NCI-H524 (cell line): ENCODE measurements at places on chromosomes 5 and 9.

DNA sequence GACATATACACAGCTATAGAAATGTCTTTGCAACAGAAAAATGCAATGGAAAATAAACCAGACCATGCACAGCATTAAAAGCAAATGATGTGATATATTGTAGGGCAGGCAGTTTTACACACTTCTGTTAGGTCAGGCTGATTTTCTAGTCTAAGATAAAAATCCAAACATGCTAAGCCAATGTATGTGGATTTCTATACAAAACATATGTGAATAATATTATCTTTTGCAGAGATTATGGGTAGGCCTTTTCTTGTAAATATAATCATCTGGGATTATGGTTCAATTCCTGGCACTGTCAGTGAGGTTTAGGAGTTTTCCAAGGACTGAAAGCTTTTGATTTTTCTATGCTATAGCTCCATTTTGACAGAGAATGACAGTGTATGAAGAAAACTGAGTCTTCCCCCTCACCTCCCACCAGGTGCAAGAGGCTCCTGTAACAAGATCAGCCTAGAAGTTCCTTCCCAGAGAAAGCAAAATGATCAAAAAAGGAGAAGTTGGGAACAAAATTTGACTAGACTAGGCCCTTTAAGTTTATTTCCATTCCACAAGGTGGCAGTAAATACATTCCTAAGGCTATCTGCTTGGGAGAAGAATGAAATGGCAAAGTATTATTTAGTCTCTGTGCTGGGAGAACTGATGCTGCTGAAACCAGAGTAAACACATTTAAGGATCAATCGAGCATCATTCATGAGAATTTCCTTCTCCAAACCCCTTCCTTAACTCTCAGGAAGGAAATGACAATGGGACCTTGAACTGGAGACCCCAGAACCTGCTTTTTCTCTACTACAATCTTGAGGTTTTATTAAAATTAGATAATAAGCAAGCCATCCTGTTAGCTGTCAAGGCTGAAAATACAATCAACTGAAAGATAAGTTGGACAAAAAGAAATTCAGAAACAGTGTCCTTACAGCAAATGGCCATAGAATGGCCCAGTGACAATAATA, 133.0 kb upstream of the TUT7 start:
- DNase-seq, result no peak

- no peak for DNase-seq
Measured at GRCh38 chr5:60527072-60527471, 172.9 kb downstream of the DEPDC1B start.

DNA sequence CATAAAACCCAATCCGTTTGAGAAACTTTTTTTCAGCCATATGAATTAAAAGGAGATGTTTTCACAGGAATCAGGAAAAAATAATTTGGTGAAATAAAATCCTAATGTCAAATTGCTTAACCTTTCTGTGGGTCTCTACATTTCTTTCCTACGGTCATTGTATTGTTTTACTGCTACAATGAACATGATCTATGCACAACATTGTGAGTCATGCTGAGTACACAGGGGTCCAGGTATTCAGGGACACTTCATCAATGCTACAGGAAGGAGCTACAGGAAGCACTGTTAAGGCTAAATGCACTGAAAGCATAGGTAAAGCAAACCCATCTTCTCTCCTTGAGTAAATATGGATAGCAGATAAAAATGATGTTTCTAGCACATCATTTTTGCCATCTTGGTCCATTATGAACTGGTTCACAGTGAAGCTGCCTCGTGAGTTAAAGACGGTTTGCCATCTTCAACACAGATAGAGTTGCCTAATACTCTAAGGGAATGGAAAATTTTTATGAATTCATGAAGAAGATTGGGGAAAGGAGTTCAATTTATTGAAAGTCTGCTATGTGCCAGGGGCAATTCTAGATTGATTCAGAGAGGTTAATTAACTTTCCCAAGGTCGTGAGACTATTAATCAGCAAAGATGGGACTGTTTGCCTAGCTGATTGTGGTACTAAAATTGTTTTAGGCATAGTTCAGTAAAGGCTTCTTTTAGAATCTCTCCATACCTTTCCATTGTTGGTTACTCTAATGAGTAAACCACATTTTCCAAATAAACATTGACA, 85.5 kb downstream of the DIRAS2 start:
- no peak for DNase-seq

- no peak for DNase-seq
Measured at GRCh38 chr9:36007316-36007708, 29.4 kb upstream of the RECK start.

DNA sequence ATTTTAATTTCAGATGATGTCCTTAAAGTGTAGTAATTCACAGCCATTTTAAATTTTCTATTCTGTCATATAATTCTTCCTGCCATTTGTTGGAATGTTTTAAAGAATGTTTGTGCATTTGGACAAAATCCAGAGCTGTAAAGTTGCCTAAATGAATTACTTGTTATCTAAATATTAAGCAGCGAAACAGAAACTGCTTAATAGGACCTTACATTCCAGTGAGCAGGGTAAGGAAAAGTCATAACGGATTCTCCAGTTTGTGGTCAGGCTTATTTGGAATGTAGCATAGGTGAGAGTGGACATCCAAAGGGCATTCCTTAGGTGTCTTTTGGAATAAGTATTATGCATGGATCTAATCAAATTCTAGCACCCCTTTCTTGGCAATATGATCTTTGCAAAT, 410.4 kb upstream of the PTPRD start:
- DNase-seq, result no peak

DNA sequence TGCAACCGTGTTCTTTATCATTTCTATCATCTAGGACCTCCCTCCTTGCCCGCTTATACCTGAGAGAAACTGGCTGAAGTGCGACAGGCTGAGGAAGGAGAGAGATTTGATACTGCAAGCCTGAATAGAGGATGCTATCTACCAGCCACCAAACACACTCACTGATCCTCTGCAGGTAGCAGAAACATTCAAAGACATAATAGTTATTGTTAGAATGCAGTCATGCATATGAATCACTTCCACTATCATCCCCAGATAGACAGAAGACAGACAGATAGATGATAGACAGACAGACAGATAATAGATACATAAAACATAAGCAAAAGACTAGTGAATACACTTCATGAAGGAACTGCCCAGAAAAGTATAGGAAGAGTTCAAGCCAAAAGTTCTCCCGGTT, 32.9 kb downstream of the FAM81B start:
- no peak for DNase-seq

GRCh38 chr5:137287569-137287968, 211.6 kb downstream of the SPOCK1 start:
- no peak for DNase-seq

GRCh38 chr9:10265153-10265631, 347.6 kb downstream of the PTPRD start:
- DNase-seq, result no peak

DNA sequence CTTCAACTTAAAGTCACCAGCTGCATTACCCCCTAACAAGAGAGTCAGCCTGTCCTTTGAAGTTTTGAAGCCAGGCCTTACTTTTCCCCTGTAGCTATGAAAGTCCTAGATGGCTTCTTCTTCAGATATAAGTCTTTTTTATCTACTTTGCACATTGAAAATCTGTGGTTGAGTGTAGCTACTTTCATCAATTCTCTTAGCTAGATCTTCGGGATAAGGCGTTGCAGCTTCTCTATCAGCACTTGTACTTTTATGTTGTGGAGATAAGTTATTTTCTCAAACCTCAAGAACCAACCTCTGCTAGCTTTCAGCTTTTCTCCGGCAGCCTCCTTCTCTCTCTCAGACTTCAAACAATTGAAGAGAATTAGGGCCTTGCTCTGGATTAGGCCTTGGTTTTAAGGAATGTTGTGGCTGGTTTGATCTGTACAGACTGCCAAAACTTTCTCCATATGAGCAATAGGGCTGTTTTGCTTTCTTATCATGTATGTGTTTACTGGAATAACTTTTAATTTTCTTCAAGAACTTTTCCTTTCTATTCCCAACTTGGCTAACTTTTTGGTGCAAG, 21.6 kb downstream of the CATSPER3 start:
- no peak for DNase-seq

DNA sequence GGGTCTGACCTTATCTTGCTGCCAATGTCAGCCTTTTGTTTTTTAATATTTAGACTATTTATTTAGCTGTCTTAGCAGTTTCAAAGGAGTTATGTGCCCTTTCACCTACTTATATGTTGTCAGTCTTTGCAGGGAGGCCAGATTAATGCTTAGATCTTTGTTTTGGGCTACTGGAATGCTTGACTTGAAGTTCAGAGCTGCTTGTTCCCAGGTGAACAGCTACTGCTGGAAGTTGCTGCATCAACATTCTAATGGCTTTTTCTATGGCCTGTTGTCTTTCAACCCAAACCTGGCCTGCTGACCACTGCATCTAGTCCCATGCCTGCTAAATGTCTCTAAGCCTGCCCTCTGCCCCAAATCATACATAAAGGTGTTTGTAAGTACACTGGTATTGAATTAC, 3.0 kb downstream of the SLC22A5 start:
- DNase-seq, result no peak

DNA sequence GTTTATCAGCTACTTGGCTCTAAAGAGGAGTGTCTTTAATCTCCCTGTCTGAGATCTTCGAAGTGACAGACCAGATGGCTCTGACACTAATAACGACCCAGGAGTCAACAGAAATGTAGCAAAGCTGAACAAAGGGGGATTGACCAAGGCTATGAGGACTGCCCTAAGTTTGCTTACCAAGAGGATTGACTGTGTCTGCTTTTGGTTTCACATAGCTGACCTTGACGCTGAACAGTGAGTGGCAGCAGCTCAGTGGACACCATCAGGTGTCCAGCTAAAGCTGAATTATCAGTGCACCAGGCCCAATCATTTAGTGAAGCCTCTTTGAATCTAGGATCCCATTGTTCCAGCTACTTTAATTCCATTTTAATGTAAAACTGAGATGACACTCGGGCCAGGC, 262.6 kb downstream of the COX7C start:
- DNase-seq, result peak; percentile 20

- DNase-seq, result no peak
Measured at GRCh38 chr9:79489261-79490000, 82.3 kb upstream of the TLE4 start.

- DNase-seq, result no peak
Measured at GRCh38 chr9:36029765-36030528, 6.8 kb upstream of the RECK start.

GRCh38 chr9:72622186-72622585, 100.8 kb downstream of the TMC1 start:
- DNase-seq, result no peak

DNA sequence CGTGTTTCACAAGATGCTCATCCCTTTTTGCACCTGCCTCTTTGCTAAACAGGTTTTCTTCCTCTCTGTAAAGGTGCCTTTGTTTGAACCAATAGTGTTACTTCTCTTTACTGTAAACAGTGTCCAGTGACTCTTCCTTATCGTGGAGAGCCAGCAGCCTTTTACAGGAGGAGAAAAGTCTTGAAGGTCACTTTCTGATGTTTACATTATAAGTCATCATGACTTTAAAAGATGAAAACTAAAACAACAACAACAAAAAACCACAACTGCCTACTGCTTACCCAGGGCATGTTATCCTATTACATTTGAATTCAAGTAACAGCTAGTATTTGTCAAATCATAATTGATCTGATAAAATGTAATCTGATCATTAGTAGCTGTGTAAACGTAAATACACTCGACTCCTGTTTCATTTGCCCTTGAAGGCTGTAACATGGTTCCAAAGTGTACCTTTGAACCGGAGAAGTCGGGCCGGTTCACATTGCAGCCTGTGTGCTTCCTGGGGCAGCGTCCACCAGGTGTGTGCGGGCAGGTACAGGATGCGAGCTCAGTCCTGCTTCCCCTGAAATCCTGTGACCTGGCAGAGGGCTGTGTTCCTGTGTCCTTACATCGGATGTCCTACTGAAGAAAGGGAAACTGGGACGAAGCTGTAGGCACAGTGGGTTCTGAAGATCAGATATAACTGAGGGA, 118.1 kb downstream of the C9orf152 start:
- no peak for DNase-seq

- no peak for DNase-seq
Measured at GRCh38 chr9:137502008-137502911, 43.1 kb upstream of the NSMF start.

GRCh38 chr5:103849934-103850333, 287.3 kb upstream of the NUDT12 start:
- DNase-seq, result no peak

- no peak for DNase-seq
Measured at GRCh38 chr5:35117967-35118366, 70.2 kb upstream of the AGXT2 start.

GRCh38 chr9:136675477-136676296, 11.6 kb downstream of the AGPAT2 start:
- DNase-seq, result no peak

DNA sequence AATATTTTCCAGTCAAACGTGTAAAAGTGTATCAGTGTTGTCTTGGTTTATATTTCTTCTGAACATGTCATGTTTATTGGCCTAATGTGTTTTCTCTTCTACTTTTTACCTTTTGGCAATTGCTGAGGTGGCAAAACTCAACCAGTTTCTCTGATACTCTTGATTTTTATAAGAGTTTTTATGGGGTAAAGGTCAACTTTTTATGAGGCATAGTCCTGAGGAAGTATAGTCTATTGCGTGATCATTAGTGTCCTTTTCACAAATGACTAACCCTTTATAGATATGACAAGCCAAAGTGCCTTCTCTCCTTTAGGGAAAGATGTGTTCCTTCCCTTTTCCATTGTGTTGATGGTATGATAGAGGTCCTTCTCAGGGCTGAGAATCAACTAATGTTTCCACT, 32.9 kb downstream of the OCLN start:
- no peak for DNase-seq

- DNase-seq, result no peak
Measured at GRCh38 chr5:59525311-59525710, 368.2 kb downstream of the PDE4D start.

DNA sequence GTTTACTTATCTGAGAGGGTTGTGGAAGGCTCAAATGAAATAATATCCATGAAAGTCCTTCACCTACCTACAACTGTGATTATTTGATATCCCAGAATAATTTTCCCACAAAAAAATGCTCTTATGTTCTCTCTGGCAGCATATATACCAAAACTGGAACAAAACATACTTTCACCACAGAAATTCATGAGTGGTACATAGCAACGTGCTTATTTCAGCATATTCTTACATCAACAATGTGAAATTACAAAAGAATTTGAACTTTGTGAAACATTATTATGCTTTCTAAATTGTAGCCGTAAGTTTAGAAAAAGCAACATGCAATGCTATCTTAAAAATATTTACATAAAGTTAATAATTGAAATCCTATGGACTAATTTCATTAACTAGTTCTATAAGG, 137.1 kb downstream of the GABRB2 start:
- no peak for DNase-seq

DNA sequence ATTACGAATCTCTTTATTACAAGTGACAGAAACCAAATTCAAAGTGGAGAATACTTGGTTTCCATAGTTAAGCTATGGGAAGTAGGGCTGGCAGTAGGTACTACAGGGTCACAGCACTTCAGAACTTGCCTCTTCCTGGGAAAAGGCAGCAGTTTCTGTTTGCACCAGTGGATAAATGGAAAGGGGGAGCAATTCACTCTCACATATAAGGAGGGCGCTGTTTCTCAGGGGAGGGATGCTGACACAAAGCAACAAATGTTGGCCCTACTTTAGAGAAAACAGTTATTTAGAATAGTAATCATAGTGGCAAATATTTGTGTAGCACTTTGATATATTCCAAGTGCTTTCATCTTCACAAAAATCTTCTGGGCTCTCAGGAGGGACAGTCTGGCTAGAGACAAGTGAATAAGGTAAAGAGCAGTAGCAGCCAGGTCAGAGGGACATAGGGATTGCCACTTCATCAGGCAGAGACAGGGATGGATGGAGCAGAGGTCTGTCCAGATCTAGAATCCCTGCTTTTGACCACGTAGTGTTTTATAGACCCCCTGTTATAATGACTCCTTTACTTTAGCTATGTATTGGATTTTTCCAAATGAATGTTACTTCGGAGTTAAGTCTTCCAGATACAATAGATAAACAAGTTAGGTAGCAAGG, 554.8 kb upstream of the SGCD start:
- no peak for DNase-seq
